Forelimb muscle (tissue), 1 donor: ENCODE measurements at places on chromosomes 6 and 20.

- DNase-seq, result no peak
Measured at GRCh38 chr6:137202078-137202477, 17.1 kb downstream of the IFNGR1 start.

- DNase-seq, result no peak
Measured at GRCh38 chr20:32164984-32165735, 42.4 kb downstream of the PLAGL2 start.

DNA sequence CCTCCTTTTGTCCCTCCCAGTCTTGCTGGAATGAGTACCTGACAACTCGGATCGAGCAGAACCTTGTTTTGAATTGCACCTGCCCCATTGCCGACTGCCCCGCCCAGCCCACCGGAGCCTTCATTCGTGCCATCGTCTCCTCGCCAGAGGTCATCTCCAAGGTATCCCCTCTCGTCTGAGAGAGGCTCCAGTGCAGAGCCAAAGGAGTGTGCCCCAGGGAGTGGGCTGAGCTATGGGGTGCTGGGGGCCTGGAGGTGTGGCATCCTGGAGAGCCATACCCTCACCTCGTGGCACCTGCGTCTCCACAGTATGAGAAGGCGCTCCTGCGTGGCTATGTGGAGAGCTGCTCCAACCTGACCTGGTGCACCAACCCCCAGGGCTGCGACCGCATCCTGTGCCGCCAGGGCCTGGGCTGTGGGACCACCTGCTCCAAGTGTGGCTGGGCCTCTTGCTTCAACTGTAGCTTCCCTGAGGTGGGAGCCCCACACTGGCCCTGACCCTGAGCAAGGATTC lies 8.8 kb downstream of the DNPH1 start:
- no peak for DNase-seq

- no peak for DNase-seq
Measured at GRCh38 chr20:7399114-7399513, 541.1 kb downstream of the HAO1 start.

DNA sequence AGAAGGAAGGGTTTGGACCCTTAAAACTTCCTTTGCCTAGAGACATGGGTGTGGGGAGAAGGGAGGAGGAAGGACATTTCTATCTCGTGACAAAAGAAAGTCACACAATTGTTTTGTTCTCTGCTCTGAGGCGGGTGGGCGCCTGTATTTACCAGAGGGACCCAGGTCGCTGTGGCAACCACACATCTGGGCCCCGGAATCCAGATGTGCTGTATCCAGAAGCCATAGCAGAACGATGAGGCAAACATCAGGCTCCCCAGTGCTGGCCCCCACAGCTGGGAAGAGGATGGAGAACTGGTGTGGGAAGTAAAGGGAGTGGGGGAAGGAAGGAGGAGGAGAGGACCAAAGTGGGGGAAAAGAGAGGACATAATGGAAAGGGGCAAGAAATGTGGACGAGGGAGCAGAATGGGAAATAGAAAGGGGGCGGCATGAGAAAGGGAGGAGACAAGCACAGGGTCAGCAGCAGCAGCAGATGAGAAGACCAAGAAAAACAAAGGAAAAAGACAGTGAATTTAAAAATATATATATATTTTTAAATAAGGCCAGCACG lies 3.4 kb upstream of the TNXB start:
- peak; percentile 87 for DNase-seq

DNA sequence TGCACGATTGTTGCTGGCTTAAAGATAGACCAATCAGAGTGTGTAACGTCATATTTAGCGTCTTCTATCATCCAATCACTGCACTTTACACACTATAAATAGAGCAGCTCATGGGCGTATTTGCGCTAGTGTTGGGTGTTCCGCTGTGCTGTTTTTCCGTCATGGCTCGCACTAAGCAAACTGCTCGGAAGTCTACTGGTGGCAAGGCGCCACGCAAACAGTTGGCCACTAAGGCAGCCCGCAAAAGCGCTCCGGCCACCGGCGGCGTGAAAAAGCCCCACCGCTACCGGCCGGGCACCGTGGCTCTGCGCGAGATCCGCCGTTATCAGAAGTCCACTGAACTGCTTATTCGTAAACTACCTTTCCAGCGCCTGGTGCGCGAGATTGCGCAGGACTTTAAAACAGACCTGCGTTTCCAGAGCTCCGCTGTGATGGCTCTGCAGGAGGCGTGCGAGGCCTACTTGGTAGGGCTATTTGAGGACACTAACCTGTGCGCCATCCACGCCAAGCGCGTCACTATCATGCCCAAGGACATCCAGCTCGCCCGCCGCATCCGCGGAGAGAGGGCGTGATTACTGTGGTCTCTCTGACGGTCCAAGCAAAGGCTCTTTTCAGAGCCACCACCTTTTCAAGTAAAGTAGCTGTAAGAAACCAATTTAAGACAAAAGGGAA lies 57.9 kb downstream of the TRIM38 start:
- DNase-seq, result peak; percentile 97

DNA sequence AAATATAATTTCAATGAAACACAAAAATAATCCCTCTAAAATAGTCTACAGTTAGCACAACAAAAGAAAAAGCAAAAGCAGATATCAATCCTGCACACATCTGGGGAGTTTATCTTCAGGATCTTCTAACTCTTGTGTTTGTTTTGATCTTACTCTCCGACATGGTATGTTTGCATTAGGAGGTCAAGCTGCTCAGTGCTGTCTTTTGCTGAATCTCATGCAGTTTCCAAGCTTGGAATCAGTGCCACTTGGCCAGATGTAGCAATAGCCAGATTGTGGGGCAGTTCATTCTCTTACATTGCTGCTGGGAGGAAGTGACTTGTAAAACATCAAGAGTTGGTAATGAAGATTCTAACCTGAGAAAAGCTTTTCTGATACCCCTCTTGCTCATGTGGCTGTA lies 29.5 kb downstream of the RIOK1 start:
- DNase-seq, result no peak

GRCh38 chr20:32796383-32796948 lies 23.3 kb upstream of the MAPRE1 start:
- no peak for DNase-seq

DNA sequence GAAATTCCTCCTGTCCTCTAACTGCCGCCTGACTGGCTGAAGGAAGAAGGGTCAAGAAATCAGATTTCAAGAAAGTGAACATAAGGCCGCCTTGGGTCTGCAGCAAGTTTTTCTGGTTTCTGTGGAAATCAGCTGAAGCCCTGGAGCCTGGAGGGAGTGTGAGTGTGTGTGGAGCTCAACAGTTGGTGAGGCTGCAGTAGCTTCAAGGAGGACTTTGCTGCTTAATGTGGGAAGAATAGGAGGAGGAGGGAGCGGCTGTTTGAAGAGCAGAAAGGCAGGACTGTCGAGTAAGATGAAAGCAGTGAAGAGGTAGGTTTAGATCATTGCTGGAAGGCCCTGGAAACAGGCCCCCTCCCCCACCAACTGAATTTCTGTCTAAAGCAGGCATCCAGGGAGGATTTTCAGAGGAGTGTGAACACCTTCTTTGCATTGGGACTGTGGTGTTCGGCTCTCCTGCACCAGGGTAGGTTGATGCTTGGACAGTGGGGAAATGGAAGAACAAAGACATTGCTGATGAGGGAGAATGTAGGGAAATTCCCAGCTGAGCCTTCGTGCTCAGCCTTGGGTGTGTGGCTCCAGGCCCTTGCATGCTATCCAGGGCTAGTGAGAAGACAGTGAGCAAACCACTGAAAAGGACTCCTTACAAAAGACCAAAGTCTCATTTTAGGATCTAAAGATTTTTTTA lies 79.5 kb upstream of the VSTM2L start:
- no peak for DNase-seq

DNA sequence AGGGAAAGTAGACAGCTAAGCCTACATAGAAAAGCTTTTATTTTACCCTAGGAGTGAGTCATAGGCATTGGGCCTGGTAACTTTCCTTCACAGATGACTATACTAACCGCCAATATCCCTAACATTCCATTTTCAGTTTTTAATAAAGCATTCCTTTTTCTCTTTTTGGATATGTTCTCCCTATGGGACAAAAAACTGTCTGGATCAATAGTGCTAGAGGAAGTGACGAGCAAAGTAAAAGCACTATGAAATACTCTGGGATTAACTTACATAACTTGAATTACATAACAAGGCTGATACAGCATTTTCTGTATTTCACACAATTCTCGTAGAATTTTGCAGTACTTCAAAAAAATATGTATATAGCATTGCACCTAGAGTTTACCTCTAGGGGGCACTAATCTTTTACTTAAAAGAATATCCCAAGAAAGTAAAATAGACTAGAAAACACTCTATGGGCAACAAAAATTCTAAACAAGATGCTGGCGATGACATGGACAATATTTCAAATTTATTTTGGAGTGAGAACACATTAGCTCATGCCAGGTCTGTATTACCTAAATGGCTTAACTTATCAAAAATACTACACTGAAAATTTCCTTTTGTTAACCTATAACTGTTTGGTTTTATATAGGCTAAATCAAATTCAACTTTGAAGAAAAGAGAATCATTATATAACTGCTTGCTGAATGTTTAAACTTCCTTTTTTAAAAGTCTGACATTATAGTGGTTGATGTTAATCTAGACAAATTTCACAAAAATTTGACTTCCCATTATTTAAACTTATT lies 66.3 kb upstream of the DST start:
- no peak for DNase-seq

- peak; percentile 96 for DNase-seq
Measured at GRCh38 chr6:31619805-31620585, 520 bp upstream of the PRRC2A start.

- DNase-seq, result no peak
Measured at GRCh38 chr20:14984305-14984704, 646.9 kb upstream of the FLRT3 start.

DNA sequence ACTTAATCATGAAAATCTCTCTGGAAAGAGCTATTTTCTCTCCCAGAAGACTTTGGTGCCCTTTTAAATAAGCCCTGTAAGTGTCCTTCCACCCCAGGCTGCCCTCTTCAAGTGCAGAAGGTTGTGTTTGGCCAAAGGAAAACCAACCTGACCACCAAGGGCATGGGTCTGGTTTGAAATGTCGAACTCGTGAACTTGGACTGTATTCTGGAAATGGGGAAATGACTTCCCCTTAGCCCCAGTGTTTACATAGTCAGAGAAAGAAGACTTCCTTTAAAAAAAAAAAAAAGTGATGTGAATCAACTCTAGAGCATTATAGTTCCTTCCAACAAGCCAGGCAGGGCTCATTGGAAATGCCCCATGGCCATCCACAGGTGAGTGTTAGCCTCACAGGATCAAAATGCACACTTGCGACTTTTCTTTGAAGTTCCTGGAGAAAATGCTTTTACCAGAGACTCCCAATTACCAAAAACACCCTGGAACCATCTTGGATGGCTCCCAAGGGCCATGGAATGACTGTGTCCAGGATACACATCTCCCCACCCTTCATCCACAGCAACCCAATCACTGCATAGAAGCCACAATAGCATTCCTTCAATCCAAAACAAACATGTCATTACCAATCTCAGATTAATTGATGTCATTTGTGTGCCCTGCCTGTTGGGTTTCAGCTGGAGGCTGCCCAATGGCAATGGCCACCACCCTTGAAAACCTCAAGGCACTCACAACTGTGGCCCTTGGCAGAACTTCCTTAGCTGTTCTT lies 133.8 kb downstream of the CLIC5 start:
- no peak for DNase-seq

DNA sequence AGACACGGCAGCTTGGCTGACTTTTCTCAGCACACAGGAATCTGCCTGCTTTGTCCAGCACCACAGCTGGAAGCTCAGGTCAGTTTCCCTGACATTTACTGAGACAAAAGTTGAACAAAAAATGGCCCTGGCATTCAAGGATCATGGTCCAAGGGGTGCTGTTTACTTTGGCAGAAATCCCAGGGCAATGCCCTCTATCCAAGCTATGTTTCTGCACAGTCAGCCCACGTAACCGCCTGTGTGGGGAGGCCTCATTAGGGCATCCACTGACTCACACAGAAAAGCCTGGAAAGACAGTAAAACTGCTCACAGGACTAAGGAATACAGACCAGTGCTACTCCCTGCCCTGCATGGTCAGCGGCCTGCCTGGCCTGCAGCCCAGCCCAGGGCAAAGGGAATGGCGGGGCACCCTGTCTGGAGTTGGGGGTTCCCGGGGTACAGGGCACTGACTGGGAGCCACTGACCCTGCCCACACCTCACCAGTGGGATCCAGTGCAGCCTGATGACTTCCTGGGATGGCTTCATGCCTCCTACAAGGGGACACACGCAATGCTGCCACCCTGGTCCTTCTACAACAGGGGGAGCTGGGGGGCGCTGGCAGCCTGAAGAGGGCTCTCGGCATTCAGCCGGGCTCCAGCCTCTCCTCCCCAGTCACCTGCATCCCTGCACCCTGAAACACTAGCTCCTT lies 77.1 kb downstream of the NINL start:
- no peak for DNase-seq

DNA sequence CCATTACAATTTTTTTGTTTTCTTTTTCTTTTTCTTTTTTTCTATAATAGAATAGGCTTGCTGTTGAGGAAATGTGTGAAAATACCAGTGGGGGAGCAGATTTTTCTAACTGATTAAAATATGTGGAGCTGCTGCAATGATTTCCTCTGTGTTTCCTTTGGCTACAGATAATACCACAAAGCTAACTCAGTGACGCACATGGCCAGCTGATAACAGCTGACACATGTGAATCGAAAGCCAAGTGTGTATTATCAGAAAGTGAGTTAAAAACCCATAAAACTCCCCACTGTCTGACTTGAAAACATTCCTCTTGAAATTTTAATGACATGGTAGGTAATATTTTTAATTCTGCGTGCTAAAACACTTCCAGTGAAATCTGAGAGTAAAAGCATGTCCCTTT lies 70.8 kb upstream of the AHI1 start:
- DNase-seq, result peak; percentile 22

GRCh38 chr6:46175446-46175845 lies 4.7 kb upstream of the ENPP5 start:
- DNase-seq, result no peak

GRCh38 chr6:98957450-98957849 lies 9.7 kb upstream of the FBXL4 start:
- no peak for DNase-seq

DNA sequence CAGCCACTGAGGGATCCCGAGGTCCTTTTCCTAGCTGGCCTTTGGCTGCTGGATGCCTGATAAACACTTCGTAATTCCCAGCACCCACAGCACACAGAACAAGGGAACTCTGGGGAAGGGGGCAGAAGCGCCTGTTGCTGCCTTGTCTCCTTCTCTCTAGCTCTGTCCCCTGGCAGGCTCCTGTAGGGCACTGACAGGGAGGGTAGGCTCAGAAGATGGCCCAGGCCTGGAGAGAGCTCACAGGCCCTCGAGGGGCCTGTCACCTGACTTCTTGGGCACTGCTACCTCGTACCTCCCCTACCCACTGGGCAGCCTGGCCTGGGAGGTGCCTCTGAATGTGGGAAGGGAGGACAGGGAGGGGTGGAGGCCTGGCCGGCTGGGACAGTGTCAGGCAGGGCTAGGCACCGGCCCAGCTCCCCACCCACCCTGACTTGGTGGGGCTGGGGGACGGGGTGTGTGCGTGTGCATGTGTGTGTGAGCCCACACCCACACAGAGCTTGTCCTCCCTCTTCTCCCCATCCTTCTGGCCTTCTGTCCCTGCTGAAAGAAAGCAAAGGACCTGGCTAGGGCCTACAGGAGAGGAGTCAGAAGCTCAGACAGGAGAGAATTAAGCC lies 18.1 kb downstream of the C6orf132 start:
- no peak for DNase-seq

DNA sequence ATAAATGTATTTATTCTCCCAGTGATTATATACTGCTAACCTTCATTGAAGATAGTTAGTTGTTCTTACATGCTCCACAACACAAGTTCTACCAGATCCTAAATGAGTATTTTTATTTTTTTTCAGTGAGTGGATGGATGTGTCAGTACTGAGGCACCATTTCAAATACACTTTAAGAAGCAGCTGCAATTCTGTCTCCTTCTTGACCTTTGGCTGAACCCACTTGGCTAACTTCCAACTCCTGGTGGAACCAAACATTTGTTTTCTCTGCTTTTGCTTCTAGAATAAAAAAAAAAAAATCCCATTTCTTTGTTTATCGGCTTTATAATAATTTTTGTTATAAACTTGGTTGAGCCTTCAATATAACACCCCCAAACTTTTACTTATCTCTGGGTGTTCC lies 458.3 kb upstream of the MAP3K7 start:
- DNase-seq, result peak; percentile 39
